Stimulated activated CD4-positive, alpha-beta T cell treated with anti-CD3 and anti-CD28 coated beads, TNF-alpha, amount 100 ng/mL, for 48 hours (primary cell): ENCODE measurements at places on chromosomes 12 and 14.

DNA sequence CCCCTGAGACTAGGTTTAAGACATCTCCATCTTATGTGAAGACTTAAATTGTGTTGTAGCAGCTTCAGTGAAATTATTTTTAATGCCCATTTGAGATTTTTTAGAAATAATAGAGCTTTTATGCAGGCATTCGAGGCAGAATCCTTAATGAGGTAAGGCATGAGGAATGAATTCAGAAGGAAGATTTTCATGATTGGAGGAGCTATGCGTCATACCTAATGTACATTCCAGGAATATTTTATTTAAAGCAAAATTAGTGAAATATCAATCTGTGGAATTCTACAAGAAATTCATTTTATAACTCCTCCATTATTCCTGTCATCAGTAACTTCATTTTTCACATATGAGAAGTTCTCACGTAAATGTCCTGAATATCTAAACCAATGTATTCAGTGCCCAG, 36.0 kb upstream of the GARIN6 start:
- no peak for DNase-seq

GRCh38 chr12:92369056-92369455, 223.4 kb upstream of the BTG1 start:
- DNase-seq = no peak

DNA sequence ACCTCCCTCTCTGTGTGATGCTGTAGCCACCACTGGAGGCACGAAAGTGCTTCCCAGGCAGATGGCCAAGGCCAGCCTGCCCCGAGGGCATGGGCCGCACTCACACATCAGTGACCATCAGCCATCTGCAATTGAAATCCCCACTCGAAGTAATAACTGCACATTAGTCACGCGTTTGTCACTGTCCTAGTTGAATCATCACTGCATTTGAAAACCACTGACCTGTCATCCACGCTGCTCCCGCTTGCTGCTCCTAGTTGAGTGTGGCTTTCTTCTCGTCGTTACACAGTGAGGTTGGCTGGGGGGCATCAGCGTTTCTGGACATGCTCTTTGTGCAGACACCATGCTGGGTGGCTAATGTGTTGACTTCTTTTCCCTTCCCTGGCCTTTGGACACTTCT, 176.1 kb downstream of the ADGRD1 start:
- no peak for DNase-seq

- DNase-seq = no peak
These were observed 22.7 kb downstream of the CLMN start for GRCh38 chr14:95296966-95297365.

DNA sequence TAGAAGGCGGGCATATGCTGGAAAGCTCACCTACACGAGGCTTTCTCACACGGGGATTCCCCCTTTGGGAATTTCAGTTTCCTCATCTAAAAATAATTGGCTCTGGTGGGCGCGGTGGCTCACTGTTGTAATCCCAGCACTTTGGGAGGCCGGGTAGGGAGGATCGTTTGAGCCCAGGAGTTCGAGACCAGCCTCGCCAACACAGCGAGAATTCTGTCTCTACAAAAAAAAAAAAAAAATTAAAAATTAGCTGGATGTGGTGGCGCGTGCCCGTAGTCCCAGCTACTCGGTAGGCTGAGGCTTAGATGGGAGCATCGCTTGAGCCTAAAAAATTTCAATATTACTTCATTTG, 400 bp upstream of the NDUFA12 start:
- no peak for DNase-seq

- no peak for DNase-seq
These were observed 34.3 kb upstream of the GAS2L3 start for GRCh38 chr12:100539202-100539601.

DNA sequence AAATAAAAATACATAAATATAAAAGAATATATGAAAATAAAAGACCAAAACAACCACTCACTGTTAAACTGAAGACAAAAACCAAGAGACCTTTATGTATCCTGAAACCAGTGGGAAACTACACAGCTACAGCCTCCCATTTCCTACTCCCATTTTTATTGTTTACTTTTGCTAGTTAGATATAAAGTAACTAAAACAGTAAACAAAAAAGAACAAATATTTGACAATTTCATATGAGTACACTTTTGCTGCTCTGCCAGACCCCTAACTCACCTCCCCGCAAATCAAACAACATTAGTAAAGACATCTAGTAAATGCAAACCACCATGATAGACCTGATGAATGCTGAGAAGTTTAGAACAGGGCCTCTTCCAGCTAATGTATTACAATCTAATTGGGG, 97.1 kb downstream of the BCL2L14 start:
- DNase-seq = no peak

DNA sequence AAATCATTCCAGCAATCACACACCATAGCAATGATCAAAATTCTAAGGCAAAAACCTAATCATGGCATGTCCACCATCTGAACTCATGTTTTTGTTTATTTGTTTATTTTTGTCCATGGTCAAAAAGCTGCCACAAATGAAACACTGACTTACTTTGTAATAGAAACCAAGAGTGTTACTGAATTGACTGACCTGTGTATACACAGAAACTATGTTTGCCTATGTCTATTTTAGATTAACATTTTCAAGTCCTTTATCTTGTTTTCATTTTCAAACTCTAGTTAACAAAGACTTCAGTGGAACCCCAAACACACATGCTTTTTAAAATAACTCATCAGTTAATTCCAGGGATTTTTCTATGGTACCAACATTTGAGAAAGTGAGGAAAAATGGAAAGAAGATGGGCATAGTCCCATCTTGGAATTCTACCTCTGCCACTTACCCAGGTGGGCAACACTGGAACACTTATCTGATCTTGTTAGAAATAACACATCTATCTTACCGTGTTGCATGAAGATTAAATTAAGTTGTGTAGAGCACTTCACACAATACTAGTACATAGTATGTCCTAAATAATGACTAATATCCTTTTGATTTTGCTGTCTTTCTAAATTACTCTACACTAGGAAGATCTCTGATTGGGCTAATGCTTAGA, 6.4 kb downstream of the LUM start:
- DNase-seq = no peak

DNA sequence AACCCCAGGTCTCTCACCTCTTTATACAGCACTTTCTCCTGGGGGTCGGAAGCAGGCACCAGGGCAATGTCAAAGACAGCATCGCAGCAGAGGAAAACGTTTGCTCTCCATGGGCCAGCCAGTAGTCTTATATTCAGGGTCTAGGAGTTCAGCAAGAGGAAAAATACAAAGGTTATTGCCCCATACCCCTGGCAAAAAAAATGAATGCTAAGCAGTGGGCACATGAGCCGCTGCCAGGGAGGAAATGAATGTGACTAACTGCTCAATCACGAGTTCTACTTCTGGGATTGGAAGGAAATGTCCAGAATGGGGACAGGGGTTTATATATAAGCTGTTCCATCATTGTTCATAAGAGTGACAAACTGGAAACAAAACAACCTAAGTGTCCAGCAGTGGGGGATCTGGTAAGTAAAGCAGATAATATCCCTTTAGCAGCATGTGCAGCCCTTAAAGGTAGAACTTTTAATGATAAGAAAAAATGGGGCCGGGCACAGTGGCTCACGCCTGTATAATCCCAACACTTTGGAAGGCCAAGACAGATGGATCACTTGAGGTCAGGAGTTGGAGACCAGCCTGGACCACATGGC, 53.8 kb downstream of the PHETA1 start:
- no peak for DNase-seq

GRCh38 chr12:27906127-27906500, 66.4 kb downstream of the PTHLH start:
- no peak for DNase-seq

- DNase-seq = no peak
These were observed 72.5 kb downstream of the TSPAN11 start for GRCh38 chr12:30999011-30999410.

GRCh38 chr12:132595183-132595582, 15.2 kb downstream of the LRCOL1 start:
- DNase-seq = no peak

DNA sequence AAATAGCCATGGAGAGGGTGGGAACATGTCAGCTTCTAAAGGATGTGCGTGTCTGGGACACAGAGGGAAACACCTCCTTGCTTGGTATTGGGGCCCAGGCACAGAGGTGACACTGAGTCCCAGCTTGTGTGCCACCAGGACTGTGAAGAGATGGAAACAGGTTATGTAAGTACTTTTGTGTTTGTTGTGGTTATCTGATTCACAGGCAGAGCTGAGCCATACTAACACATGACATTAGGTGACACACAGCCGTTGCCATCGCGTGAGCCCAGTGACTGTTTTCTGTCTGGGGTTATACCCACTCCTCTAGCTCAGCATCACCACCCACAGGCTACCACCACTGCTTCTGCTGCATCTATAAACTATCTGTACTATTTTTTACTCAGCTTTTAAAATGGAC, 12.1 kb upstream of the FLVCR2 start:
- peak; percentile 70 for DNase-seq

DNA sequence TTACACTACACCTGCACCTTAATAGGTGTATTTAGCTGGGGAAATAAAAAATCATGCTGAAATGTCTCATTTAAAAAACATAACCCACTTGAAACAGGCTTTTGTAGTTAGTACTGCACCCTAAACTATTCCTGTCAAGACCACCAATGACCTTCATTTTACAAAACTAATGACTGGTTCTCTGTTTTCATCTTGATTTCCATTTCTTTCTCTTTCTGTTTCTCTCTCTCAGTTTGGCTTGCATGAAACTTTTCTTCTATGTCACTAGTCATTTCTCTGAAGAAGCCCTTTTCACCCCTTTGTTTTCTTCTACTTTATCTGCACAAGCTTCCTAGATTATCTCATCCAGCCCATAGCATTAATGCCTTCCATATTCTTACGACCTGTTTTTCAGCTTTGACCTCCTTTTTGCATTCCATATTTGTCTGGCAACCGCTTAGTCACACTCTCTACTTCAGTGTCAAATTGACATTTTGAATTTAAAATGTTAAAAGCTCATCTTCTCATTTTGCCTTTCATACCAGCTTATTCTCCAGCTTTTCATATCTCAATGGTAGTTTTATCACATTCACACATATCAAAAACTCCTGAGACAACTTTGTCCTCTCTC, 32.7 kb upstream of the KLRF1 start:
- no peak for DNase-seq

- DNase-seq = no peak
These were observed 516.9 kb downstream of the SLC16A7 start for GRCh38 chr12:60112763-60113162.

DNA sequence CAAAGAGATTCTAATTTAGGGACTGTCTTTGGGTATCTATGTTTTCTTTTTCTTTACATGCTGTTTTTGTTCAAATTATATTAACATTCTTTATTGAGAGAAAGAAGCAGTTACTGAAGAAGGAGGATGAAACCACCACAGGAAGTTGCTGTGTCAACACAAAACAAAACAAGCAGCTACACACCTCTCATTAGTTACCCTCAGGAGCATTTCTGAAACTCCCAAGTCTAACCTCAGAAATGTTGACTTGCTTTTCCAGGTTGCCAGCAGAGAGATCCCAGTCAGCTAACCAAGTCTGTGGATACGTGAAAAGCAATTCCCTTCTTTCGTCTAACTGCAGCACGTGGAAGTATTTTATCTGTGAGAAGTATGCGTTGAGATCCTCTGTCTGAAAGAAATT, 33.5 kb downstream of the CLEC1A start:
- no peak for DNase-seq

DNA sequence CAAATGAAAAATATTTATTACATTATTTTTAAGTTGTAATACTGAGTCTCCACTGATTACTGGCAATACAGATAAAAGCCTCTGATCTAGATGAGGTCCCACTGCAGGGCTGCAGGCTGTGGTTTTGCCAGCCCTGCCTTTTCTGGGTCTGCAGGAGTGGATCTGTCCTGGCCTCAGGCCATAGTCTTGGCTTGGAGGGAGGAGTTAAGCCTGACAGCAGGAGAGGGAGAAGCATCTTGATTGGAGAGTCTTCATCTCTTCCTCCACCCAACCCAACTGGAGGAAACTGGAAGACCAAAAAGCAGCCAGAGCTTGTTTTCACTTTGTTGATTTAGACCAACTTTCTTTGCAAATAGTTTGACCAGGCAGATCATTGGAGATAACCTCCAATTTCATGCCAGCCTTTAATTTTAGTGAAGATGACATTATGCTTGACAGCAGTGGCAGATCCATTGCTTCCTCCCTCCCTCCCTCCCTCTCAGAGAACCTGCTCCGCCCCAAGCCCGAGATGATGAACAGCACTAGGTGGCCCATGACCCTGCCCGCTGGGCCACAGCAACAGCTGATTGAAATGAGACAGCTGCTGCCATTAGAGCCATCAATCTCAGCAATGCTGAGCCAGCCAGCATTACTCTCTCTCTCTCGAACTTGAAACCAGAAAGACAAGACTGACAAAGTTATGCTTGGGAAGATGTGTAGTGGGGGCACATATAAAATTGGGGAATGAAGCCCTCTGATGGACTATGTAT, 222.4 kb downstream of the GLT1D1 start:
- DNase-seq = no peak

DNA sequence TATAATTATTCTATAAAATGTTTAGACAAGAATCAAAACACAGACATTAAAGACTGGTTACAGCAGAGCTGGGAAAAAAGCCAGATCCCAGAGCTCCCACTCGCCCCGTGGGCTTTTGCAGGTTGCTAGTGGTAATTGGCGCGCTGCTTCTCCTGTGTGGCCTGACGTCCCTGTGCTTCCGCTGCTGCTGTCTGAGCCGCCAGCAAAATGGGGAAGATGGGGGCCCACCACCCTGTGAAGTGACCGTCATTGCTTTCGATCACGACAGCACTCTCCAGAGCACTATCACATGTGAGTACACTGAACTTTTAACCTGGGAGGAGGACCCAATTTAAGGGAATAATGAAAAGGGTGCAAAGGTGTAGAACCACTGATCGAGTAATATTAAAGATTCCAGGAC, 7.5 kb downstream of the TMEM52B start:
- no peak for DNase-seq

- no peak for DNase-seq
These were observed 70.1 kb downstream of the SLC6A15 start for GRCh38 chr12:84842406-84843013.

DNA sequence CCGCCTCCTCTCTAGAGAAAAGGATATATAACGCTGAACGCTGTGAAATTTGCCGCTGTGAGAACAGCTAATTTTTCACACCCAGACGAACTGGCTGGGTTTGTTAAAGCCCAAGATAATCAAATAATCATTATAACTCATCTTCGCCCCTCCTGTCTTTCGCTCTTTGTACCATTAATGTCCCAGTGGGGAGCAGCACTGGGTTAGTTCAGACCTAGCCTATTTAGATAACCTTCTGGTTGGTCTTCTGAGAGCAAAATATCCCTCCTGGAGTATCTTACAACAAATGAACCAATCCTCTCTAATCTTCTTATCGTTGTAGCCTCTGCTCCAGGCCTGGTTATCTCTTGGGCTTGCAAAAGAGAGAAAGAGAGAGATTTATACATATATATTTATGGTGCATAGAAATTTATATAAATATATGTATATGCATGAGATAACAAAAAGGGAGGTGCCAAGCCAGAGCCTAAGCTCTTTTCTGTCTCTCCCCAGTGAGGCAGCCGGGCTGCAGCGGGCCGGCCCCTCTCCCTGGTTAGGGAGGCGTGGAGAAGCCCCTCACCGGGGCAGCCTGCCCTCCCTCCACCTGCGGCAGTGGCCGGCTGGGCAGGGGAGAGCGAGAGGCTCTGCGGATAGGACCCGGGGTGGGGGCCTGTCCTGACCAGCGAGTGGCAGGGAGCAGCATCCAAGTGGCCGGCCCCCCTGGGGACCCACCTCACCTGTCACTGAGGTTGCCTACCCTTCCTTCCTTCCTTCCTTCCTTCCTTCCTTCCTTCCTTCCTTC, 202.0 kb upstream of the LHX5 start:
- DNase-seq = no peak
